ENCODE measurements at places on chromosomes 3 and 15. TPM values are rescaled to one million over a fixed set of nuclear protein-coding genes. Genes with fewer than 3 reads are reported as not detected.

The FBXO40 gene
- under 0.01 TPM for total RNA-seq

The KY gene
- total RNA-seq = not detected

The SEMA6D gene
- total RNA-seq = 1.6 TPM

The KLF15 gene
- 0.65 TPM for total RNA-seq

The GOLGA6L10 gene
- 0.15 TPM for total RNA-seq

The SAMMSON gene
- not detected for total RNA-seq

The C3orf70 gene
- total RNA-seq = 0.15 TPM

The ECE2 gene
- not detected for total RNA-seq

The INKA1 gene
- 14.3 TPM for total RNA-seq

The PP2D1 gene
- total RNA-seq = not detected

The ANKUB1 gene
- total RNA-seq = 0.32 TPM

The FOXL2NB gene
- total RNA-seq = not detected

The EPB42 gene
- total RNA-seq = not detected

The SLC24A1 gene
- total RNA-seq = 1.7 TPM

The GHRL gene
- total RNA-seq = not detected

The ACAN gene
- total RNA-seq = not detected

The DUOXA2 gene
- total RNA-seq = not detected

The ENTPD3 gene
- total RNA-seq = not detected

The TMEM44 gene
- 42.7 TPM for total RNA-seq

The THAP10 gene
- total RNA-seq = 1.9 TPM

The CAMK1 gene
- 39.6 TPM for total RNA-seq

The HCN4 gene
- not detected for total RNA-seq

The TMEM40 gene
- not detected for total RNA-seq

The GASK1A gene
- total RNA-seq = not detected

The GPR156 gene
- under 0.01 TPM for total RNA-seq

The SPTBN5 gene
- 7.0 TPM for total RNA-seq

The CCR1 gene
- total RNA-seq = not detected

The TM4SF18 gene
- 164 TPM for total RNA-seq

The CLDN16 gene
- total RNA-seq = under 0.01 TPM

The FOXP1 gene
- 45.1 TPM for total RNA-seq

The GMNC gene
- total RNA-seq = not detected

The PLA2G4E gene
- total RNA-seq = not detected

The AADAC gene
- 0.15 TPM for total RNA-seq

The DISP2 gene
- 0.15 TPM for total RNA-seq

The HRG gene
- not detected for total RNA-seq

The ATP13A5 gene
- not detected for total RNA-seq

The FBXO45 gene
- total RNA-seq = 15.6 TPM

The PLCL2 gene
- total RNA-seq = 6.2 TPM

The LNP1 gene
- 3.2 TPM for total RNA-seq

The KATNBL1 gene
- total RNA-seq = 58.5 TPM

The LRTM1 gene
- not detected for total RNA-seq

The GP9 gene
- total RNA-seq = 0.32 TPM
